ENCODE measurements at places on chromosomes 5 and 9.

- no peak for DNase-seq
Measured at GRCh38 chr9:10253341-10253740, 359.5 kb downstream of the PTPRD start.

GRCh38 chr9:133897675-133898074 lies 94.4 kb downstream of the VAV2 start:
- no peak for DNase-seq

GRCh38 chr5:154117050-154117449 lies 73.5 kb upstream of the GALNT10 start:
- no peak for DNase-seq

DNA sequence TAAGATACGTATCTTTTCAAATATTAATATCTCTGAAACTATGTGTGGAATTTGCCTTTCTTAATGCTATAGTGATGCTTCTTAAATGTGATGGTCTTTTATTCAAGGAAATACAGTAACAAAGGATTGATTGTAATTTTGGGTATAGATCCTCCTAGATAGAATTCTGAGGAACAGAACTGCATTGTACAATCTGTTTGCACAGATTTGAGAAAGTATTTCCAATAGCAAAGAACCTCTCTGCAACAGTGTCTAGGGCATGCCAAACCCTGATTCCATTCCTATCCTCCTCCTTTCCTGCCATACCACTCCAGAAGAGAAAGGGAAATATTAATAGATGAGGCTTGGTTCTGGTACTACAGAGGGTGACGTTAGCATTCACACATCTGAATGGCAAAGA lies 10.4 kb downstream of the SMIM15 start:
- DNase-seq: no peak

- no peak for DNase-seq
Measured at GRCh38 chr5:107980923-107981692, 310.4 kb upstream of the EFNA5 start.

GRCh38 chr9:93004561-93004960 lies 53.9 kb upstream of the SUSD3 start:
- DNase-seq: no peak

- DNase-seq: no peak
Measured at GRCh38 chr5:61831736-61832135, 474.3 kb upstream of the KIF2A start.

- no peak for DNase-seq
Measured at GRCh38 chr5:76083555-76084495, 642 bp downstream of the SV2C start.

GRCh38 chr5:170579601-170580000 lies 75.8 kb downstream of the KCNIP1 start:
- DNase-seq: no peak

DNA sequence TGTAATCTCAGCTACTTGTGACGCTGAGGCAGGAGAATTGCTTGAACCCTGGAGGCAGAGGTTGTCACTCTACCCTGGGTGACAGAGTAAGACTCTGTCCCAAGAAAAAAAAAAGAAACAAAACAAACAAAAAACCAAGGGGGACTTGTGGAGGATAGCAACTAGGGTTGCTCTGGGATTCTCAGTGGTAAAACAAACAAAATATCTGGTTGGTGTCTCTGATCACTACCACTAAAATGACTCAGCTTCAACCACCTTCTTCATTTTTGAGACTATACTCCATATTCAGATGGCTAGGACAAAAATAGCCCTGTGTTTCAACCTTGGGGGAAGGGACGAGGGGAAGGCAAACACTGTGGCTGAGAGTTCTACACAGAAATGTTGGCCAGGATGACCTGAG lies 110.3 kb downstream of the ARRDC3 start:
- no peak for DNase-seq

DNA sequence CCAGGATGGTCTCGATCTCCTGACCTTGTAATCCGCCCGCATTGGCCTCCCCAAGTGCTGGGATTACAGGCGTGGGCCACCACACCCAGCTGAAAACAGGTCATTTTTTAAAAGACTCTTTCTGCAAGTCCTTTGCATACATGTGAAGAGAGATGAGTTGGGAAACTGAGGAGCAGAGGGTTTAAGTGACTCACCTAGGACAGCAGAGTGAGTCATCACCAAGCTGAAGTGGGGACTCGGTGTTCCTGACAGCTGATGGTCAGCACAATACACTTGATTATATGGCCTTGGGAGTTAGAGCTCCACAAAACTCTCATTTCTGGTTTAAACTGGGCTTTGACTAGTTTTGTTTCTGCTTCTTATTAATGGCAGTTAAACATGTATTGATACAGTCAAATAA lies 38.1 kb upstream of the SSBP2 start:
- no peak for DNase-seq

DNA sequence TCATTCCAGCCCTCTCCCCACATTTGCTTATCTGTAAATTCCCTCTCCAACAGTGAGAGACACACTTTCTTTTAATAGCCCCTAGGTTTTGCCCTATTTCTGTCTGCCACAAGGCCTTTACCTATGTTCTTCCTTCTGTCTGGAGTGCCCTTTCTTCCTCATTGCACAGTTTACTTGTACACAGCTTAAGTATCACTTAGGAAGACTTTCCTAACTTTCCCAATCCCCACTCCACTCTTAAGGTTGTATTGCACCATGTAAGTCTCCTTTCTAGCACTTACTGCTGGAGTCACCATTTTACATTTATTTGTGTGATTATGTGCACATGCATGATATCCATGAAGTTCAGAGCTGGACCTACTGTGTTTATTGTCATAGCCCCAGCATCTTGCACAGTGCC lies 10.8 kb upstream of the CKMT2 start:
- DNase-seq: no peak

DNA sequence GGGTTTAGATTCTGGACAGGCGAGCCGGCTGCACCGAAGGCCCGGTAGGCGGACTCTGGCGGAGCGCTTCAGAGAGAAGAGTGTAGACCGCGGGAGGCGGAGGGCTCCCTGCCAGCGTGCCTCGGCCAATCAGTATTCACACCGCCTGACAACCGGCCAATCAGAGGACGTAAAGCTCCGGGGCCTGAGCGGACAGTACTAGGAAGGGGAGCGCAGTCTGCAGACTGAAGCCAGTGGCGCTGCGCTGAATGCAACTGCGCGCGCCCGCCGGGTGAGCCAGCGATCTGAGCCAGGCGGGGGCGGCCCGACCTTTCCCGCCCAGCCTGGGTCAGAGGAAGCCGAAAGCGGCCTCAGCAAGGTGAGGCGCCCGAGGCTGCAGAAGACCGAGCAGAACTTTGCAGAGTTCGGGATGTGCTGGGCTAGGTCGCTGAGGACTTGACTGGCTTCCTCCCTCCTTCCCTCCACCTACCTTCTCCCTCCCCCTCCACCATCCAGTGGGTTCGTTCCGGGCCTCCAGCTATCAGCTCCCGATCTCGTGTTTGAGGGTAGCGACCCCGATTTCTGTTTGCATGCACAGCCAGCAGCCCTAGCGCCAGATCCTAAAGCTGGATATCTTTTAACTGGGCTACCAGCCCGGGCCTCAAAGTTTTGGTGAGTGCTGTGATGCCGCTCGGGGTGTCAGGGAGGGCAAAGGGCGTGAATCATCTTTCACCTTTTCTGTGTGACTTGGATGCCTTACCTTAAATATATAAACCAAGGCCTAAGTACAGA lies at the start of gene DMRT2:
DMRT2 (plus strand) TSS at position 233 of the 771 bp plus-strand sequence. CDS start 1,257 bp downstream, outside the sequence.
- no peak for DNase-seq

DNA sequence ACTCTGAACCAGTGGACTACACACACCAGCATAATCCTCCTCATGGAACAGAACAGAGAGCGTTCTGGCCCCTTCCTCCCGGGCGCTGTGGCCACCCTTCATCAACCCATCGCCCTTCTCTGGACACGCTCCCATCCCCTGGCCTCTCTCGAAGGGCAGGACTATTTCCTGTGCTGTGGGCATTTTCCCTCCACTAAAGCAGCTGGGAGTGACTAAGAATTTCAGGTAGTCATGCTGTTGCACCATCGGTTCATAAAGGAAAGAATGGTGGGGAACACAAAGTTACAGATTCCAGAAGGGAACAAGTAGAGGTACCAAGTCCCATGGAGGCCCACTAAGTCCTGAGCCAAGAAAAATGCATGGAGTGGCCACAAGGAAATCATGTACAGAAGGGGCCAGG lies 68.6 kb downstream of the EPB41L4B start:
- no peak for DNase-seq

DNA sequence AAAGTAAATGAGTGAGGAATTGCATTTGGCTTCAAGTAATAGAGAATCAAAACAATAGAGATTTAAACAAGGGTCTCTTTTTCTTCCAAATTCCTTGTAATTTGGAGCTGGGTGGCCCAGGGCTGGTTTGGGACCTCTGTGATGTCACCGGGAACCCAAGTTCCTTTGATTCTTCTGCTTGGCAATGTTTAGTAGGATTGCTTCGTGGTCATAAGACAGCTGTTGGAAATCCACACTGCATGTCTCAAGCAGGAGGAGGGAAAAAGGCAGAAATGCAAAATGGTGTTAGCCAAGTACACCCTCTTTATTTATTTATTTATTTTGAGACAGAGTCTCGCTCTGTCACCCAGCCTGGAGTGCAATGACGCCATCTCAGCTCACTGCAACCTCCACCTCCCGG lies 72.6 kb upstream of the IL12B start:
- no peak for DNase-seq

DNA sequence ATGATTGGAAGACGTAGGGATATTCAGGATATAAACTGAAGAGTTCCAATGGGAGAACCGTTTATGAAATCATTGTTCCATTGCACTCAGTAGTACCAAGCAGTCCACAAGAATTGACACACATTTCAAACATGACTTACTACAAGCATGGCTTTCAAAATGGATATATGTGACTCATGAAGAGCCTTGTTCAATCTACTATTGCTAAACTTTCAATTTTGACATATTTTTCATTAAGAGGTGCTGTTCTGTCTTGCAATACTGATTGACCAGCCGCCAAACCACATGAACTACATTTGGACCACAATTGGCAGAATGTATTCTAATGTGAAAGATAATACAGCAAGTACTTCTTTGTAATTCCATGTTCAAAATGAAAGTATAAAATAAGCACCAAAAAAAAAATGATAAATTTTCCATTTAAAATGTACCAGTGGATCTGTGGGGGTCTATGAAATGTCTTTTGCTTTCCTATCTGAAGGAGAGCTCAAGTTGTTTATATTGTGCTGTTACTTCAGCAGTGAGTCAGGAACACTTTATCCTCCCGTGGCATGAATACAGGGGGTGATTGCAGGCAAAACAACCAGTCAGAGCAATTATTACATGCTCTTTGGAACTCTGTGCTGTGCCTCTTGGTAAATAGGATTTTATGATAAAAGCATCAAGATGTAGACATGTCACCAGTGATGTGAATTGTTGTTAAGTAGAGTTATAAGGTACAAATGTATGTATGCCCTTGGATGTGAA lies 366.0 kb downstream of the ARRDC3 start:
- no peak for DNase-seq

- no peak for DNase-seq
Measured at GRCh38 chr5:89900346-89900745, 509.2 kb downstream of the CETN3 start.

DNA sequence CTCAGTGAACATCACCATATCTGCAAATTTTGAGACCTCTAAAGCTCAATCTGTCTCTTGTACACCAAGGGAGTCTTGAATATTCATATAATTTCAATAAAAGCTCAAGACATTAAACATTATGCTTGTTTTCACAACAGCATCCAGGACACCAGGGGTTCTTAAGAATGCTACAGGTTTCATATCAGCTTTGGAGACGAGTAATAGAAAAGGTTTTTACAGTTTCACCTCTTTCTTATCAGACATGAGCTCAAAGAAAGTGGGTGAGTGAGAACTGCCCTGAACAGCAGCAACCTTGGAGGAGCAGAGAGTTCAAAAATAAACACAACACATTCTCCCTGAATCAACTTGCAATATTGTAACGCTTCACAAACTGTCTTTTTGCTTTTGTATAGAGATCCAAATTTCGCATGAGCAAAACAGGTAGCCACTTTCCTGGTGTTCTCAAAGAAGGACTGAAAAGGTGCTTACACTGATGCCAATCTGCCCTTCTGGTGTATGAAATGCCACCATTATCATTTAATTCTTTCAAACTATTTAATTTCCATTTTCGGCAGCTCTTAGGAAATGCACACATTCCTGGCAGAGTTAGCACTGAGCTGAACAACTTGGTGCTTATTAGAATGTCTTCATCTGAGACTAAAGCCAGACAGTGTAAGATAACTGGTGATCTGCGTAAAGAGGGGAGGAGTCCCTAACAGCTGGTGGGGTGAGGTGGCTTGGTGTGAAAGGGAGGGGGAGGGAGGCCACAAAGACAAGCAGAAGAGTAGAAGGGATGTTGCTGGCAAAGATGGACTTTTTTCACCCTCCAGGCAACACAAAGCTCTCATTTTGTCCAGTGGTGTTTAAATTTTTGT lies 535.3 kb downstream of the PDE4D start:
- no peak for DNase-seq

DNA sequence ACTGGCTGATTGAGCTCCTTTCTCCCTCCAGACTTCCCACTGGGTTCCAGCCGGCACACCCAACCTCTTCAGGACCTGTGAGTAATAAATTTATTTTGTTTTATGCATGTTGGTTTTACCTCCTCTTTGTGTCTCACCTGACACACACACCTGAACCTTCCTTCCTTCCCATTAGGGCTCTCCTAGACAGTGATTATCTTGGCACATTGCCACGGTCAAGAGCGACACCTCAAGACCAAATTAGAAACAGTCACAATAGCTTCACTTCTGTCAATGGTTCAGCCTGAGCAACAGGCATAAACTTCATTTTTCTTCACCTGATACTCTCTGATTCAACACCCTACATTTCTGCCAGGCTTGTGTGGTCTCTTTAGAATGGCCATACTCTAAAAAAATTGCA lies 296.3 kb upstream of the SMARCA2 start:
- no peak for DNase-seq

- no peak for DNase-seq
Measured at GRCh38 chr5:32098291-32098690, 75.8 kb downstream of the GOLPH3 start.

- DNase-seq: no peak
Measured at GRCh38 chr9:91391412-91391811, 29.7 kb upstream of the AUH start.

GRCh38 chr5:115236599-115236998 lies 26.1 kb downstream of the PGGT1B start:
- DNase-seq: no peak

GRCh38 chr9:129027224-129027684 lies 877 bp downstream of the SH3GLB2 start:
- no peak for DNase-seq

DNA sequence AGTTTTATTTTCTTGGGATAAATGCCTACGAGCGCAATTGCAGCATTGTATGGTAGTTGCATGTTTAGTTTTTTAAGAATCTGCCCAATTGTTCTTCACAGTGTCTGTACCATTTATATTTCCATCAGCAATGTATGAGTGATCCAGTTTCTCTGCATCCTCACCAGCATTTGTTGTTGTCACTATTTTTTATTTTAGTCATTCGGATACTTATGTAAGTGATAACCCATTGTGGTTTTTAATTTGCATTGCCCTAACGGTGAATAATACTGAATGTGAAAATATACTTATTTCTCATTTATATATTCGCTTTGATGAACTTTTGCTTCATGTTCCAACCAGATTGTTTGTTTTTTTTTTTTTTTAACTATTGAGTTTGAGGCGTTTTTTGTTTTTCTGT lies 33.7 kb upstream of the PWWP2A start:
- no peak for DNase-seq

All from HTR-8/SVneo (cell line).